Astrocyte (in vitro differentiated cells and primary cell): ENCODE measurements at places on chromosomes 3 and 15.
A peak's percentile ranks its signal among the peaks of the same experiment; 100 is the strongest.

DNA sequence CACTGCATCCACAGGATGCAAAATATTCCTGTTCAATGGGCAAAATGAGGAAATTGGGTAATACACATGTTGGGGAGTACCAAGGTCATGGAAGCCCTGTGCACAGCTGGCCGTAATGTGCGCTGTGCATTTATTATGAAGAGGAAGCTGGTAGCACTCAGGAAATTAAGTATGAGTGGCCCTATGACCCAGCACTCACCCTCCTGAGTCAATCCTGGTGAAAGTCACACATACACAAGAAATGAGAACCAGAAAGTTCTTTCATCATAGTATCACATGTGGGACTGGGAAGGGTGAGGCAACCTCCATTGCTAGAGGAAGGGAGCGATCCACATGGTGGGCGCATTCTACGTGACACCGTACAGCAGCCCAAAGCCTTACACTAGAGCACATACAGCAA lies 11.4 kb upstream of the PRR20G start:
- no peaks in the 10 kb centered on the region for H3K36me3 ChIP-seq
- H3K27ac ChIP-seq, result no peak overlapping the region
- no peak overlapping the region for H3K4me3 ChIP-seq

GRCh38 chr3:50299929-50300680 lies 900 bp upstream of the HYAL3 start:
- peak overlapping the region; percentile 70 for H3K27ac ChIP-seq
- peaks cover 17% of the 10 kb centered on the region for H3K4me1 ChIP-seq
- H3K27me3 ChIP-seq, result no peaks in the 10 kb centered on the region
- DNase-seq, result peak; percentile 47
- no peaks in the 10 kb centered on the region for H3K36me3 ChIP-seq
- H3K4me3 ChIP-seq, result peak overlapping the region; percentile 61

- peak; percentile 48 for DNase-seq
- no peak overlapping the region for H3K4me3 ChIP-seq
- H3K27me3 ChIP-seq, result no peaks in the 10 kb centered on the region
These were observed 168.1 kb upstream of the CD96 start for GRCh38 chr3:111373861-111374260.

GRCh38 chr15:69482686-69483256 lies 30.2 kb downstream of the RPLP1 start:
- no peak overlapping the region for H3K4me3 ChIP-seq
- no peaks in the 10 kb centered on the region for H3K4me1 ChIP-seq
- no peak for DNase-seq
- no peaks in the 10 kb centered on the region for H3K36me3 ChIP-seq
- H3K27ac ChIP-seq, result no peak overlapping the region
- no peaks in the 10 kb centered on the region for H3K27me3 ChIP-seq

DNA sequence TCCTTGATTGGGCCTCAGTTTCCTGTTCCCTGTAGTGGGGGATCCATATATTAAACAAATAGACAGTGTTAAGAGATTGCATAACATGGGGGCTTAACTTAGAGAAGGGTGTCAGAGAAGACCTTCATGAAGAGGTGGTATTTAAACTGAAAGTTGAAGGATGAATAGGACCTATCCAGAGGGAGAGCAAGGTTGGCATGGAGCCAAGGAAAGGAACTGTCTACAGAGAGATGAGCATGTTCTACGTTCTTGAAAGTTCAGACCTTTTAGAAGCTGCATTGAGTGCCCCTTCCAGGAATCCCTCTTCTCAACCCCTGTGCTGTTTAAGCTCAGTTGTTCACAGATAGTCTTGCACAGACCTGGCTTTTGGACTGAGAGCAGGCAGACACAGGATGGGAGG lies 2.4 kb downstream of the HTD2 start:
- no peak overlapping the region for H3K27ac ChIP-seq
- H3K4me1 ChIP-seq, result peaks cover 8% of the 10 kb centered on the region

- H3K27ac ChIP-seq, result no peak overlapping the region
- H3K4me3 ChIP-seq, result no peak overlapping the region
- H3K4me1 ChIP-seq, result peaks cover 7% of the 10 kb centered on the region
- no peak for DNase-seq
- no peaks in the 10 kb centered on the region for H3K27me3 ChIP-seq
These were observed 133.9 kb downstream of the EEFSEC start for GRCh38 chr3:128287216-128287615.

- peaks cover 43% of the 10 kb centered on the region for H3K4me1 ChIP-seq
- H3K36me3 ChIP-seq, result no peaks in the 10 kb centered on the region
- DNase-seq, result no peak
- H3K27me3 ChIP-seq, result no peaks in the 10 kb centered on the region
These were observed 18.5 kb downstream of the IGF1R start for GRCh38 chr15:98666841-98667240.
